ENCODE measurements at places on chromosomes 3 and 15.

- DNase-seq = no peak
Measured at GRCh38 chr15:88954431-88955277, 41.5 kb upstream of the MFGE8 start.

GRCh38 chr15:80436511-80437307 lies 32.5 kb downstream of the ARNT2 start:
- DNase-seq = no peak

DNA sequence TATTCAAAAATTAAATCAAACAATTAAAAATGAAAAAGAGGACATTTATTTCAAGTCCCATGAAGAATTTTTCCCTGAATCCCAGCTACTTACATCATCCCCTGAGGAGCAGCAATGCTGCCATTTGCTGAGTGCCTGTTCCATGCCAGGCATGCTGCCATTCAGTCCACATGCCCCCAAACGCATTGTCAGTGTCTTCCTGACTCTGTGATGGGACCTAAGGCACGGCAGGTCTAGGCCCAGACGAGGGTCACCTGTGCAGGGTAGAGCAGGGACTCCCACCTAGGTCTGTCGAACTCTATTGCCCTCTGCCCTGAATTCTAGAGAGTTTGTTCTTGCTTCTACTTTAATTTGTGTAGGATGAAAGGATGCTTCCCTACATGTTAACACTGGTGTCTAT lies 7.0 kb downstream of the PSTPIP1 start:
- DNase-seq = no peak

DNA sequence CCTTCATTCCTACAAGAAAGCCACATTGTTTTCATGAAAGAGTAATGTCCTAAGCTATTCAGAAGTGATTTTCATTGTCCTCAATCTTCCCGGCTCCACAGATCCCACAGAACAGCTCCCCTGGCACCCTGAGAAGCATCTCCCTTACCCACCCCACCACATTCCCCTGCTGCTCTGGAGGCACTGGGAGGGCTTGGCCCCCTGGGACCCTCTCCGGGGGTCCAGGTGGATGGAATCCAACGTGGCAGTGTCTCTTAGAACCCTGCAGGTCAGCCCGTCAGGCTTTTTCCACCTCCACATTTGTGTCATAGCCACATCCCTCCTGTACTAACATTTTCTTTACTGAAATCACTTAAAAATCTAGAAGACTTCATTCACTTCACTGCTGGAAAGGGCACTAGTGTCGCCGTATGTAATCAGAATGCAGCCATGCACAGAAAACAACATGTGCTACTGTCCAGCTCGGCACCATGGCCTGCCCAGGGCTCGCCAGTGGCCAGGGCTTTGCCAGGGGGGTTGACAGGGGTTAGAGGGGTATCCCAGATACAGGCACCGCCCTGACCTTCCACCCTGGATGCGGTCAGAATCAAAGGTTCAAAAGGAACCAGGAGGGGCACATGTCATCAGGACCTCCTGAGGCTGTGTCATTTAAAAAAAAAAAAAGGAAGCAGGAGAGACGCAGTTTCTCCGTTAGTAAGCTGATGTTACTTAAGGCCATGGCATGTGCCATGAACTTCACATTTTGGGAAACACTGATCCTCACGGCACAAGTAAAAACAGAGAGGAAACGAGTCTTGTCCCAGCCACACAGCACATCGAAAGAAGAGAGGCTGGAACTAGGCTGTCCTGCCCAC lies 106.3 kb downstream of the LSM3 start:
- DNase-seq = no peak

DNA sequence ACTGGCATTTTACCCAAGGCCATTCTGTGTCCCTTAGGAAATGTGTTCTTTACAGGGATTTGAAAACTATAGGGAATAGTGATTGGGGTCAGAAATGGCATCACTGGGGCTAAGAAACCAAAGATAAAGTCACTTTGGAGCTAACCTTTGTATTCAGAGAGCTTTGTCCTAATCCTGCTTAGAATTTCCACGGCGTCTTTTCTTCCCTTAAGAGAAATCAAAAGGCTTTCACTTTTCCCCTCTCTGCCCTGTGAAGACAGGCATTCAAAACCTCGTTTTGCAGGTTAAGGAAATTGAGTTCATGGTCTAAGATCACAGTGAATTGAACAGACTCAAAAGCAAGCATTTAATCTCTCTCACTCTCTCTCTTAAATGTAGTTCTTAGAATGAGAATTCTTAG lies 182.5 kb downstream of the VGLL4 start:
- DNase-seq = no peak

GRCh38 chr3:157248590-157249422 lies 88.9 kb upstream of the CCNL1 start:
- DNase-seq = no peak

- DNase-seq = no peak
Measured at GRCh38 chr15:95327661-95328060, 1002.8 kb upstream of the NR2F2 start.

DNA sequence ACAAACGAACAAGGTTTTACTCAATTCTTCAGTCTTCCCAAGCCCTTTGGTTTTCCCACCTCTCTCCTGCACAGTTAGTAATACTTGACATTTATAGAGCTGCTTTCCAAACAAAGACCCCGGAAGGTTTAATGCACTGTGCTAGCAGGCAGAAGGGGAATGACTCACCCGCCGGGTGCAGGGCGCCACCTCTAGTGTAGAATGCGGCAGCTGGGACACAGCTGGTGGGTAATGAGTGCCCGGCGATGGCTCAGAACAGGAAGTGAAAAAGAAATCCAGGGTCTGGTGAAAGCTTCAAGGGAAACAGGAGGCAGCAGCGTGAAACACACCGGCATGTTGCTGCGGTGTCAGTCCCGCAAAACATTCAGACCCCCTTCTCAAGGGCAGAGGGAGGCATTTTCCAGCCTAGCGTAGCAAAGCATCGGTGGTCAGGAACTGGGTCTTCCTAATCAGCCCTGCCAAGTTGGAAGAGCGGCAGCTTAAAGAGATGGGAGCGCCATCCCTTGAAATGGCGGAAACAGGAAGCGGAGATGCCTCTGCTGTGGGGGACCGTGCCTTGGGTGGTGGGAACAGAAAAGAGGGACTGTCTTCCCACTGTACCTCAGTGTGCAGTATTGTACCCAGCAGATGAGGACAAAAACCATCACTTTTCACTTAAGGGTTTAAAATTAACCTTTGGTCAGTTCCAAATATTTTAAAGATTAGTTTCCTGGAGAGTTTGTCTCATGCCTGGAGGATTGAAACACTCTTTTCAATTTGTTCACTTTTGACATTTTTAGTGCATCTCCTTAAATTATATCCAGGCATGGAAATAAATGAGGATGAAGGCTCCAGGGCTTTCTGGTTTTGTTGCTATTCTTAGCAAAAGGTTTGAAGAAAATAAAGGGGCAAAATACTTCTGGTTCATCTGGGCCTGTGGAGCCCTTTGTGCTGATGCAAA lies 160.7 kb upstream of the MCTP2 start:
- no peak for DNase-seq

DNA sequence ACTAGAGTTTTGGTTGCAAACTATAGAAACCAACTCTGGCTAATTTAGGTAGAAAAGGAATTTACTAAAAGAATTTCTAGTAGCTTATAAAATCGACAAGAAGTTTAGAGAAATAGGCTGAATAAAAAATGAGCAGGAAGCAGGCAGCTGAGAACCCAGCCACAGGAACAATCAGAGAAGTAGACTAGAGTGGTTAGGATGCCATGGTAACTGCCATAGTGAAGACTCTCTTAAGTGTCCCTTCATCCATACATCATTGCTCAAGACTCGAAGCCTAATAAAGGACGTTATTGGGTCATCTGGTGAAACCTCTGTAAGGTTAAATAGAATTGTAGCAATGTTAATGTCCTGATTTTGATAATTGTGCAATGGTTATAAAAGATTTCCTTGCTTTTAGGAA lies 13.8 kb downstream of the AVEN start:
- no peak for DNase-seq

DNA sequence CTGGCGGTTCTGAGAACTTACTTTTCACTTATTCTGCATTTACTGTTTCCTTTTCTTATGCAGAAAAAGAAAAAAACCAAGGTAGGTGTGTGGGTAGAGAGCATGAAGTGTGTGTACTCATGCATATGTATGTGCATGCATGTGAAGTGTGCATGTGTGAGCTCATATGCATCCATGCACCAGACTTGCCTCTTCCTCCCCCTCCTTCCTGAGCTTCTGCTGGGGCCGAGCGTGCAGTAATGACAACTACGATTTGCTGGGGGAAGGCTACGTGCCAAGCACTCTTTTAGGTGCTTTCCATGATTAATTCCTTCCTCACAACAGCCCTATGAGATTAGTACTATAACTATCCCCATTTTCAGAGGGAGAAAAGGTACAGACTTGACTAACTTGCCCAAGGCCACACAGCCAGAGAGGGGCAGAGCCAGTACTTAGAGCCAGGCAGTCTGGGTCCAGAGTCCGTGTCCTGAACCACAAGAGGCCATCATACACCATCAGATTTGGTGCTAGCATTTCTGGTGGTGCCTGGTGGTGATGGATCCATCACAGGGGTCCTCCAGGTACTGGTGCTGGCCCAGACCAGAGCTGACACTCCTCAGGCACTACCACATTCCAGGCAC lies 46.7 kb downstream of the CAPN3 start:
- no peak for DNase-seq

Measured in T47D (cell line).